ENCODE measurements at places on chromosomes 1 and 21. TPM values are rescaled to one million over a fixed set of nuclear protein-coding genes. Genes with fewer than 3 reads are reported as not detected.

ST6GALNAC3 gene
- total RNA-seq = 3.8 TPM

ZMYND12 gene
- 1.00 TPM for total RNA-seq

ARHGEF10L gene
- 4.1 TPM for total RNA-seq

AUNIP gene
- 4.8 TPM for total RNA-seq

CYP4Z1 gene
- total RNA-seq = 0.07 TPM

SELE gene
- not detected for total RNA-seq

RGSL1 gene
- total RNA-seq = not detected

NDUFV3 gene
- 50.6 TPM for total RNA-seq

COL16A1 gene
- total RNA-seq = 159 TPM

MSH4 gene
- total RNA-seq = 1.1 TPM

USH2A gene
- total RNA-seq = not detected

DNM3 gene
- 2.1 TPM for total RNA-seq

NBPF10 gene
- 1.7 TPM for total RNA-seq

SPSB1 gene
- total RNA-seq = 30.8 TPM

HRNR gene
- total RNA-seq = under 0.01 TPM

MAP7D1 gene
- 152 TPM for total RNA-seq

OLFML2B gene
- 0.21 TPM for total RNA-seq

FAM177B gene
- total RNA-seq = not detected

PGLYRP3 gene
- 4.7 TPM for total RNA-seq

SLFNL1 gene
- 0.21 TPM for total RNA-seq

GJA4 gene
- not detected for total RNA-seq

CASQ2 gene
- 0.07 TPM for total RNA-seq

CLCA4 gene
- 26.7 TPM for total RNA-seq

SLC25A24 gene
- total RNA-seq = 41.7 TPM

ACTL8 gene
- not detected for total RNA-seq

SYCP1 gene
- total RNA-seq = not detected

AGPAT3 gene
- 43.4 TPM for total RNA-seq

PTCH2 gene
- total RNA-seq = 0.14 TPM

ESRRG gene
- total RNA-seq = not detected

SLC41A1 gene
- total RNA-seq = 25.8 TPM

MIXL1 gene
- not detected for total RNA-seq

GBP7 gene
- not detected for total RNA-seq

FBXO2 gene
- 65.7 TPM for total RNA-seq

C1orf141 gene
- not detected for total RNA-seq

CDC42BPA gene
- 46.8 TPM for total RNA-seq

MX1 gene
- total RNA-seq = 7.9 TPM
